CD14-positive monocyte (primary cell): ENCODE measurements at places on chromosomes 7 and 10.

GRCh38 chr10:131998050-131998844 is 16.5 kb upstream of the BNIP3 start:
- H3K27me3 ChIP-seq = no peaks in the 10 kb centered on the region
- no peak overlapping the region for H3K27ac ChIP-seq
- H3K4me1 ChIP-seq = peaks cover 2% of the 10 kb centered on the region
- H3K36me3 ChIP-seq = no peaks in the 10 kb centered on the region

GRCh38 chr10:68106656-68107055 is 2.6 kb upstream of the MYPN start:
- no peak for DNase-seq
- H3K36me3 ChIP-seq = no peaks in the 10 kb centered on the region
- no peak overlapping the region for H3K4me3 ChIP-seq
- no peak overlapping the region for H3K27ac ChIP-seq
- H3K27me3 ChIP-seq = no peaks in the 10 kb centered on the region

DNA sequence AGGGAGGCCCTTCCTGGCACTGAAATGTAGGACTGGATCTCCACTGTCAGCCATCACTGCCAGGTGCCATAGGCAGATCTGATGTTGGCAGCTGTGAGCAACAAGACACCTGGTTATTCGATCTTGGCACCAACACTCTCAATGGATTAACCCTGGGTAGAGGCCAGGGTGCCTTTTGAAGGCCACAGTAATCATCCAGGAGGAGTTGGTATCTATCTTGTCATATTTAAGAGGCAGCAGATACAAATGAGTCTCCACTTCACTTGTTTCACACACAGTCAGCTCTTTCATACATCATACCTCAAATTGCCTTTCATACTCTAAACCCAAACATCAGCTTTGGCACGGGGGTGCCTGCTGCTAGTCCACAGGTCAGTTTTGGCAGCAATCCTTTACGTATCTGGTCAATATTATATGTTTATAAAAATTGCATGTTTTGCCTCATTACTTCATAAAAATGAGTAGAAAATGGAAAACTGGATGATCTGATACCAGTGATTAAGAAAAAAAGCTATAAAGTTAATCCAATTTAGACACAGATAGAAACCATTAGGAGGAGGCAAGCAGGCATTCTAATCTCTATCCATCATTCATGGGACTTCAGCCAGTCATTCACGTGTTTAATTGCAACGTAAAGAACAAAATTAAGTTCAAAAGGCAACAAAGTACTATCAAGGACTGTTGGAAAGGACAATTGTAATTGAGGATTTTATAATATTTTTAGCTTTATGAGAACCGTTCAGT is 12.7 kb upstream of the CACUL1 start:
- no peaks in the 10 kb centered on the region for H3K36me3 ChIP-seq
- H3K27me3 ChIP-seq = peaks cover 4% of the 10 kb centered on the region
- H3K27ac ChIP-seq = no peak overlapping the region
- no peak for DNase-seq
- H3K4me3 ChIP-seq = no peak overlapping the region

GRCh38 chr10:108166401-108166800 is 1001.9 kb upstream of the SORCS1 start:
- no peaks in the 10 kb centered on the region for H3K4me1 ChIP-seq
- H3K27me3 ChIP-seq = no peaks in the 10 kb centered on the region
- no peak overlapping the region for H3K27ac ChIP-seq
- no peak overlapping the region for H3K4me3 ChIP-seq
- no peaks in the 10 kb centered on the region for H3K36me3 ChIP-seq
- no peak for DNase-seq

DNA sequence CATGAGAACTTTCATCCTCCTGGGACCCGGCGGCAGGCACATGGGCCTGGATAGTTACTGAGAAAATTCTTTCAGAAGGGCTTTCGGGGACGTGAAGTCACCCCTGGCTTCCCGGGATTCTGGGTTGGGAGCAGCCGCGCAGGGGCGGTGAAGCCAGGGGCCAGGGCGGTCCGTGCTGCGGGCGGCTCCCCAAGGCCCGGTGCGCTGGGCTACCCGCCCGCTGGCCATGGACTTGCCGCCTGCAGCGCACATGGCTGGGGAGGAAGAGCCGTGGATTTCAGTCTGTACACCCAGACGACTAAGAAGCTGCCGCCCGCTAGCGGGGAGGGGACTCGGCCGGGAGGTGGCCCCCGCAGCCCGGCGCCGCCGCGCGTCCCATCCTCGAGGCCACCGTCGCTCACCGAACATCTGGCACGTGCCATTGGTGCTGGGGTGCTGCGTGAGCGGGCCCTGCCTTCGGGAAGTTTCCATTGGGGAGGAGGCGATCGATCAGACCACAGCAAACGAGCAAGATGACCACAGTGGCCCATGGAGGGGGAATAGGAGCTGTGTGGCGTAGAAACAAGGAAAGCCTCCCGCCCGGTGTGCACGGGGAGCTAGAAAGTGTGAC is 64.5 kb downstream of the TMEM209 start:
- H3K4me3 ChIP-seq = peak overlapping the region; percentile 87
- peaks cover 12% of the 10 kb centered on the region for H3K4me1 ChIP-seq
- H3K27ac ChIP-seq = no peak overlapping the region
- H3K36me3 ChIP-seq = peaks cover 23% of the 10 kb centered on the region

DNA sequence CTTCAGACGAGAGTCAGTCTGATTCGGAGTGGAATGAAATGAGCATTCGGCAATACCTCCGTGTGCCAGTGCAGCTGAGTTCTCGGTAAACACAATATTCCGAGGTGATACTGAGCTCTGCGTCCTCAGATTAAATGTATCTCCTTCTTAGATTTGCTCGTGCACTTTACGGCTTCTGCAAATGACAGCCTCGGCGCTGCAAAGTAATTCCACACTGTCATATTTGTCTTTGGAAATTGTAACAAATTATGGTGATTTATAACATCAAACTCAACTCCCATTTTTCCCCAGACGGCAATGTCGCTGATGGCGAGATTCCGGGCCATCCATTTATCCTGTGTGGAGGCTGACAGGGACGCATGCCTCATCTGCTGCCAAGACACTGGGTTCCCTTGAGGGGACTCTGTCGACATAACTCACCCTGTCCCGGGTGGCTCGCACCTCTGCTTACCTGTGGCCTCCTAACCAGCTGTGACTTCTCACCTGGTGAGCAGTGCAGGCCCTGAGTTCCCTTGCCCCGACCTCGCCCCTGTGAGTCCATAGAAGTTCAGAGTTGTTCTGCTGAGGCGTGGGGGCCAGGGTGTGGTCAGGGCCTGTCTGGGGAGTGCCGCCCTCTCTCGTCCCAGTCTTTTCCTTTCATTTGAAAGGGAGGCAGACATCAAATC is 201.9 kb downstream of the ADARB2 start:
- H3K4me1 ChIP-seq = no peaks in the 10 kb centered on the region
- no peaks in the 10 kb centered on the region for H3K36me3 ChIP-seq
- no peak overlapping the region for H3K27ac ChIP-seq
